ENCODE measurements at places on chromosomes 13 and 19. TPM values are rescaled to one million over a fixed set of nuclear protein-coding genes. Genes with fewer than 3 reads are reported as not detected.

The RASAL3 gene
- 3.1 TPM for polyA plus RNA-seq

The RFPL4AL1 gene
- polyA plus RNA-seq, result not detected

The IGLON5 gene
- polyA plus RNA-seq, result 1.0 TPM

The ZNF471 gene
- 39.0 TPM for polyA plus RNA-seq

The SOX1 gene
- not detected for polyA plus RNA-seq

The SIGLEC8 gene
- not detected for polyA plus RNA-seq

The CEACAM21 gene
- polyA plus RNA-seq, result 7.9 TPM

The SPC24 gene
- 23.7 TPM for polyA plus RNA-seq

The EBPL gene
- polyA plus RNA-seq, result 79.9 TPM

The C13orf46 gene
- polyA plus RNA-seq, result 0.27 TPM

The FXYD3 gene
- 17.5 TPM for polyA plus RNA-seq

The CEACAM19 gene
- 21.5 TPM for polyA plus RNA-seq

The CATSPERD gene
- polyA plus RNA-seq, result 1.2 TPM

The MAST3 gene
- 4.7 TPM for polyA plus RNA-seq

The IGSF23 gene
- 0.18 TPM for polyA plus RNA-seq

The SLC5A5 gene
- 0.06 TPM for polyA plus RNA-seq

The ZFP30 gene
- 27.4 TPM for polyA plus RNA-seq

The CRX gene
- polyA plus RNA-seq, result 0.14 TPM

The OR4F17 gene
- not detected for polyA plus RNA-seq

The KLHL1 gene
- polyA plus RNA-seq, result not detected
